DMS153 (cell line): ENCODE measurements at places on chromosomes 3 and 15.

DNA sequence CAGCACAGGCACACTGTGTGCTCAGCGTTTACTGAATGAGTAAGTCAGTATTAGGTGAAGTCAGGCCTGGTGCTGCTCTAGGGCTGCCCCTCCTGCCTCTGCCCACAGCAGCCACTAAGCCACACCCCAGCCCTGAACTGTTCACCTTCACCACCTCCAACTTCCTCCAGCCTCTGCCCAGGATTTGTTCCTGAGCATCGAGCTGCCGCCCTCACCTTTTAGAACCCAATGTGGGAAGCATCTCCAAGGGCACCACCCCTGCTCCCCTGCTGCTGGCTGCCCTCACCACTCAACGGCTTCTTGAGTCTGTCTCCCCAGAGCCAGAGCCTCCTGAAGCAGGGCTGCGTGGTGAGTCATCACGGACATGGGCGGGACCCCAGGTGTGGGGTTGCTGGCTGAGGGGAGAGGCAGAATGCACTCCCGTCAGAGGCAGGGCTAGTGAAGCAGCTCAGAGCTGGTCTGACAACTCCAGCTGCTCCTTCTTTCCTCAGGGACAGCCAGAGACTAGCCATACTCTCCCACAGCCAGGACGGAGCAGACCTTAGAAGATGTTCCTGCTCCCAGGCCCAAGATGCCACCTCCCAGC, 5.8 kb downstream of the HYAL2 start:
- no peak for DNase-seq

DNA sequence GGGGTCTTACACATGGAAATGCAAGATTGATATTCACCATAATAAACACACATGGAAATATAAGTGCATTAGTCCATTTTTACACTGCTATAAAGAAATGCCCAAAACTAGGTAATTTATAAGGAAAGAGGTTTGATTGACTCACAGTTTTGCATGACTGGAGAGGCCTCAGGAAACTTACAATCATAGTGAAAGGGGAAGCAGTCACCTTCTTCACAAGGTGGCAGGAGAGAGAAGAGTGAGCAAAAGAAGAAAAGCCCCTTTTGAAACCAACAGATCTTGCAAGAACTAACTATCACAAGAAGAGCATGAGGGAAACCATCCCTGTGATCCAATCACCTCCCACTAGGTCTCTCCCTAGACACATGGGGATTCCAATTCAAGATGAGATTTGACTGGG, 111.7 kb upstream of the TP63 start:
- no peak for DNase-seq

DNA sequence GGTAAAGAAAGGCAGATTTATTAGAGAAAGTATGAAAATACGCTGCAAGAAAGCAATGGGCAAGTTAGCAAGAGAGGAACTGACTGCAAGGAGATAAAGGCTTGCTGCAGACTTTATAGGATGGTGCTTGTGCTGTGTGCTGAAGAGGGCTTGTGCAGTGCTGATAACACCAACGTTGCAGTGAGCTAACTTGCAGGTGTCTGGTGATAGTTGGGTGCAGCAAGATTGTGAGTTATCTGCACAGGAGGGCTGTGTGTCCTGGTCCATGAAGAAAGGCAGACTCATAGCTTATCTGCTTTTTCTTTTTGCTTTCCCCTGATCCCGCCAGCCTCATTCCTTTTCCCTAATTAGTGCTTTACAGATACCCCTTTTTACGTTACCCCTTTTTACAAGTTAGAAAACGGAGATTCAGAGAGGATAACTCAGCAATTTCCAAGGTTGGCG, 58.0 kb upstream of the ZNF148 start:
- DNase-seq: no peak

- no peak for DNase-seq
Observed at GRCh38 chr3:49606427-49606826, 52.1 kb downstream of the BSN start.

GRCh38 chr3:117563063-117563462, 853.5 kb downstream of the TUSC7 start:
- no peak for DNase-seq

DNA sequence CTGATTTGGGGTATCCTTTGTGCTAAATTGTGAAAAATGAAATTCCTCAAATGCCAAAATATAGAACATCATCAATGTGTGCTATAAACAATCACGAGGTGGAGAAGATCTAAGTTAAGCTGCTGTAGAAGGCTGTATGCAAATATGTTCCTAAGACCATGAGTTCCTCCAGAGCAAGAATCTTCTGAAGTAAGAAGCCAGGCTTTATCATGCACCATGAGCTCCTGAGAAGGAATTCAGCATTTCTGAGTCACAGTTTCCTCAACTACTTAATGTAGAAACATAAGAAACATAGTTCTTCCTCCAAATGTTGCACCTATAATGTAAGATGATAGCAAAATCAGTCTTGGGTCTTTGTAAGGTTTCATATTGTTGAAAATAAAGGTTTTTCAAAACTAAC, 241.7 kb upstream of the MDFIC2 start:
- DNase-seq: no peak

GRCh38 chr15:99124641-99125040, 19.8 kb downstream of the SYNM start:
- no peak for DNase-seq

GRCh38 chr3:183485093-183485492, 56.7 kb upstream of the MCF2L2 start:
- no peak for DNase-seq

DNA sequence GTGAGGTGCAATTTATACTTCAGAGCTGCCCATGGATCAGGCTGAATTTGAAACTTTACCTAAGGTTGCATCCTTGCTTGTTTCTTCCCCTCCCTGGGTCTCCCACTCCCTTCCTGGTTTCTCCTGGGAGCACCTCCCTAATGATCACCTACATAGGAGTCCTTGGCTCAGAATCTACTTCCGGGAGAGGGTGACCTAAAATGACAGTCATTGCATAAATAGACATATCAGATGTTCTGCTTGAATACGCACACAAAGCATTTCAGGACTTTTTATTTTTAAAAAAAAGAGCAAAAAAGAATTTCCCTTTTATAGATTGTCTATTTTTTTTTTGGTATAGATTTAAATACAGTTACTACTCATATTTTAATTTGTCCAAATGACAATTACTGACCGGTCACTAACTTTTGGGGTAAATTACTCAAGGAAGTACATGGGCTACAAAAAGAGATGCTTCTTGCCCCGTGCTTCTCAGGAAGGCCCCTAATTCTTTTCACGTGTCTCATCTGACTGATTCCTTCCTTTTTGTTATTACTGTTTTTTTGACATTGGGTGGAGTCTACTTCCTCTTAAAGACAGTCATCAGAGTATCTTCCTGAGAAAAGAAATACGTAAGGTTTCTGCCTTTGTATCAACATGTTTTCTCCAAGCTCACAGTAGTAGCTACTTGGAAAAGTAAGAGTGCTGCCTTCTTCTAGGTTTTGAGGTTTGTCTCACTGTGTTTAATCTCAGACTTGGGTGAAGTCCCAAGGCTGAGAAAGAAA, 4.9 kb upstream of the MYZAP start:
- DNase-seq: no peak

GRCh38 chr15:42493679-42494078, 1.8 kb upstream of the SNAP23 start:
- no peak for DNase-seq

DNA sequence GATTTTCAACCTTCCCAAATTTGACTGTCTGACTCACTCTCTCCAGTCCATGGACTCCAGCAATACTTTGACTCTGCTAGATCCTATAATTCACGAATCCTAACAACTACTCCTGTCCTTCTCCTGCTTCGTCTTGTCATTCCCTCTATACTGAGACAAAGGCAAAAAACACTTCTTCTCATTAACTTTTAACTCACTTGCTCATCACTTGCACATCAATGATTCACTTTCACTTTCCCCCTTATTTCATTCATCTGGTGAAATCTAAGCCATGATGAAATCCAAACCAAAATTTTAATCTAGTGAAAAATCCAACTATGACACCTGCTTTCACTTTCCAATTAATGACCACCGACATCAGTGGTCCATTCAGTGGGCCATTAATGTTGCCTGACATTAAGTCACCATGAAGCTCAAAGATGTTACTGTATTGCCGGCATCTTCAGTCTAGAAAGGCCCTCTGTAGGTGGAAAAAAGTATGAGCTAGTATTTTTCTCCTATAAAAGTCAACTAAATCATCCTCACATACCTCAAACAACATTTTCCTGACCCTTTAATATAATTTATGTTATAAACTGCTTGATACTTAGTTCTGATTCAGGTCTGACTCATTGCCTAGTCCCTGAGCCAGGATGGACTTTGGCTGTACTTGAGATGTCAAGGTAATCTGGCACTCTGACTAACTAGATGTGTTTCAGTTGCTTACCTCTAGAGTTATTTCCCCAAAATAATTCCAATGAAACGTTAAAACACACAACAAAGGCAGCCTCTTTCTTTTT, 158.6 kb downstream of the CNTN6 start:
- DNase-seq: no peak
